Motor neuron (in vitro differentiated cells): ENCODE measurements at places on chromosomes 4 and X. TPM values are rescaled to one million over a fixed set of nuclear protein-coding genes. Genes with fewer than 3 reads are reported as not detected.

Gene EGFL6
- total RNA-seq, result 0.45 and 0.49 TPM in 2 replicates

Gene CYP4V2
- 8.0 and 8.4 TPM in 2 replicates for total RNA-seq

Gene NKX6-1
- 29.1 and 32.5 TPM in 2 replicates for total RNA-seq

Gene CT45A10
- total RNA-seq, result not detected in 2 replicates

Gene PAGE5
- not detected in 2 replicates for total RNA-seq

Gene TRIML2
- not detected in 2 replicates for total RNA-seq

Gene AKAP14
- total RNA-seq, result not detected in 2 replicates
